ENCODE measurements at places on chromosomes 13 and 19.
A peak's percentile ranks its signal among the peaks of the same experiment; 100 is the strongest.

DNA sequence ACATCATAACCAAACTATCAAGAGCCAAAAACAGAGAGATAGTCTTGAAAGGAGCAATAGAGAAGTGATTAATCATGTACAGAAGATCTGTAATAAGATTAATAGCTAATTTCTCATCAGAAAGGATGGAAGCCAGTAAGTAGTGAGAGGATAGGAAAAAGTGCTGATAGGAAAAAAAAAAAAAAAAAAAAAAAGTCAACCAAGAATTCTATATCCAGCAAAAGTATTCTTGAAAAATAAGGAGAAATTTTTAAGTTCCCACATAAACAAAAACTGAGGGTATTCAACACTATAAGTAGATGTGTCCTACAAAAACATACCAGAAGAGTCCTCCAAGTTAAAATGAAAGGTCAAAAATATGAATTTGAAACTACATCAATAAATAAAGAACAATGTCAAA is 218.7 kb upstream of the GPC6 start:
- no peak for DNase-seq

GRCh38 chr13:20161951-20162300 is 1.1 kb upstream of the GJA3 start:
- no peak for DNase-seq

DNA sequence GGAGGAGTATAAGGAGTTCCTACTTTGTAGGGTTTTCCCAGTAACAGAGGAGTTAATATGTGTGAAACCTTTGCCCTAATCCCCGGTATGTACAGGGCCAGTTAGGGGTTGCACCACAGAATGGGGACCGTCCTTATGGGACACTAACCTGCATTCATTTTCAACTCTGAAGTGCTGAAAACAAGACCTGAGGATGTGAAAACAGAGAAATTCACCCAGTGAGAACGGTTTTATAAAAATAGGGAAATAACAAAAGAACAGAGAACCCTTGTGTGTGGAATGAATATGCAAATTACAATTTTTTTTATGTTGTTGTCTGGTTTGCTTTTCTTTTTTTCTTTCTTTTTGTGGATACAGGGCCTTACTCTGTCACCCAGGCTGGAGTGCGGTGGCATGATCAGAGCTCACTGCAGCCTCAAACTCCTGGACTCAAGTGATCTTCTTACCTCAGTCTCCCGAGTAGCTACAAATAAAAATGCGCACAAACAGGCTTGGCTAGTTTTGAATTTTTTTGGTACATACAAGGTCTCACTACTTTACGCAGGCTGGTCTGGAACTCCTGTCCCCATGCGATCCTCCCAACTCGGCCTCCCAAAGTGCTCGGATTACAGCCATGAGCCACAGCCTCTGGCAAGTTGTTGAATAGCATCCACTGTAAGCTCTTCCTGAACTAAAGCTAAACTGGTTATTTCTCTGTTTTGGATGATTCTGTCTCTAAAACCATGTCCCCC is 10.6 kb downstream of the CLC start:
- DNase-seq = no peak

DNA sequence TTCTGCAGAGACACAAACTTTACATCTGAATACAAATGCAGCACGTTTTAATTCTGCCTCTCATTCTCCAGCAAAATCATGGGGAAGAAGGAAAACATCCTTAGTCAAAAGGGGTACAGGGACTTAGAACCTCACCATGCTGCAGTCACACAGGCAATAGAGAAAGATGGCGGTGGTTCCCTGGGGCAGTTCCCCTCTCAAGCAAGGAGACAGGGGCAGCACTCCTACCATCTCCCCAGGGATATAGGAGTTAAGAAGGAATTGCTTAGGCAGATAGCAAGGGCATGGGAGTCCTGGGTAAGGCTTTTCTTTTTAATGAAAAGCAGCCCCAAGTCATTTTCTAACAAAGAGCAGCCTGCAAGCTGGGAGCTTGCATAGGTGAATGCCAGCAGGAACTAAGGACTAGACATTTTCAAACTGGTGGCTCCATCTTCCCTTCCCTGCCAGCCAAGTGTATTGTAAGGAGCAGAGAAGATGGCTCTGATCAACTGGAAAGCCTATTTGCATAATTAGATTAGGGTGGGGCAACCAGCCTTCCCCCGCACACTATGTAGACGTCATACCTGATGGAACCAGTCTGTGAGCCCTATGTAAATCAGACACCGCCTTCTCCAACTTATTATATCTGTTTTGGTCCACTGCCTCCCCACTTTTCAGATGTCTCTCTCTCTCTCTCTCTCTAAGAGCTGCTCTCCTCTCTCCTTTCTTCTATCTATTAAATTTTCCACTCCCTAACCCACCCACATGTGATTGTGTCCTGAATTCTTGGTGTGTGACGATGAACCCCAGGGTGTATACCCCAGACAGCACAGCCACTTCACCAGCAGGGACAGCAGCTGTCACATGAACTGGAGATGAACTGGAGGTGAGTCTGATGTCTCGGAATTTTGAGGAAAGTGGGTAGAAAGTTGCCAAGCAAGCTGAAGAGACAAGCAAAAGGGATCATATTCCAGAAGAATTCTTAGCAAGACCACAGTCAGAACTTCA is 514.5 kb downstream of the IRS2 start:
- DNase-seq = no peak

DNA sequence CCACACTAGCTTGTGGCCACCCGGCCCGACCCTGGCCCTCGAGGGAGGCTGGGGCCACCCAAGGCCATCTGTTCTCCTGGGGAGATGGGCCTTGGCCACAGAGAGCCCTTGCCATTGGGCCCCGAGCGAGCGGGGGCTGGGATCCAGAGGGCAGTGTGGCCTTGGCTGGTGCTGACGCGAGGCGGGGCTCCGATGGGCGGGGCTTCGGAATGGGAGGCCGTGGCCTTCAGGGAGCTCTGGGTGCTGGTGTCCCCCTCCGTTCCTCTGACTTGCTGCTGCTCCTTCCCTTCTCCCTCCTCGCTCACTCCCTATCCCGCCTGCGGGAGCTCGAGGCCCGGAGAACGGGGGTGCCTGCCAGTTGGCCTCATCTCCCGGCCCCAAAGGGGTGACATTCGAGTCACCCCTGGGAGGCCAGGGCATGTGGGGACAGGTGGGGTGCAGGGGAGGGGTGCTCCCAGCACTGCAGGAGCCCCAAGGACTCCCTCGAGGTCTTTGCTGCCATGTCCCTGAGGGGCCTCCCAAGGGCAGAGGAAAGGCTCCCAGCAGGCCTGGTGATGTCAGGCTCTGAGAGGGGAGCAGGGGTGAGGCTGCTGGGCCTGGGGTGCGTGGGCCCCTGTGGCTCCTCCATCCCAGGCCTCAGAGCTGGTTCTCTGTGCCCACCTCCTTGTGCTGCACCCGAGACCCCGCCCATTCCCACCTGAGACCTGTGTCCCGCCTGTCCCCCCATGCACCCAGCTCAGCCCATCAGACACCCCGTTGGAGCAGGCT is 4.2 kb downstream of the NCLN start:
- DNase-seq = no peak

GRCh38 chr19:1266129-1266915 is 2.8 kb upstream of the CIRBP start:
- peak; percentile 92 for DNase-seq

- DNase-seq = no peak
These were observed 2.9 kb upstream of the ATP11A start for GRCh38 chr13:112686987-112687386.

DNA sequence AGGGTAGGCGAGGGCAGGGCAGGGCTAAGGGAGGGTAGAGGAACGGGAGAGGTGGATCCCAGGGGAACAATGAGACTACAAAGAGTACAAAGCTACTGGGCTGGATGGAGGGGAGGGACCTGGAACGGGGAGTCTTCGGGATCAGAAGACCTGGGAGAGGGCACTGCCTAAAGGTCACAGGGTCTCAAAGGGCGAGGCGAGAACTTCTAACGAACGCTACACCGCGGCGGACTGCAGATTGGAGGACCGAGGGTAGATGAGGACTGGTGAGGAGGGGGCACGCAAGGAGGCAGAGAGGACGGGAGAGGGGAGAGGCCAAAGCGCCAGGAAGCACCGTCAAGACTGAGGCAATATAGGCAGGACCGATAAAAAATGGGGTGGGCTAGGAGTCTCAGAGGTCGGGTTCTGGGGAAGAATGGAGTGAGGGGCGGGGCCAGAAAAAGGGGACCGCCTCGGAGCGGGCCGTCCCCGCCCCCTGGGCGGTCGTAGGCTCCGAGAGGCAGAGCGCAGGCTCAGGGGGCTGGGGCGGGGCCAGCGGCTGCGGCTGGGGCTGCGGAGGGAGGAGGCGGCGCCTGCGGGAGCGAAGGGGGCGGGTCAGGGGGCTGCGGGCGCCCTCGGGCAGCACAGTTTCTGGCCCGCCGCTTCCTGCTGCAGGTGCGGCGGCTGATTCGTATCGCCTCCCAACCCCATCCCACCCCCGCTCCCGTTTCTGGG is 1.3 kb upstream of the KCNC3 start:
- peak; percentile 41 for DNase-seq

- no peak for DNase-seq
These were observed 12.4 kb downstream of the MTRF1 start for GRCh38 chr13:41250993-41251392.

DNA sequence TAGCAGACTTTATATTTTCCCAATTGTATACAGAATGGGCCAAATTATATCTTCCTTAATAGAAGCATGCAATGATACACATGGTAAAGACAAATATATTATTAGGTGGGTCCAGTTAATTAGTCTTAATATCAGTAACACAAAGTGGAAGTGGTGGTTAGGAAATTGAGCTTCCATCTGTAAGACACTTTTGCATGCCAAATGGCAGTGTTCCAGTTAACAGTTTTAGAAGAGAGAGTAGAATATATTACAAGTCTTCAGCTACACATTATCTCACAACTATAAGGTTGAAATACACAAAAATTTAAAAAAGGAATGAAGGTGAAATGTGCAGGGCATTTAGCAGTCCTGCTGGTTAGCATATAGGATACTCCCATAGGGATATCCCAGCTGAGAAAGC is 536.5 kb downstream of the PCDH9 start:
- peak; percentile 48 for DNase-seq

- DNase-seq = peak; percentile 76
These were observed 49.0 kb upstream of the OXGR1 start for GRCh38 chr13:97043302-97043701.

- DNase-seq = no peak
These were observed 4.6 kb downstream of the SAFB start for GRCh38 chr19:5627395-5627904.

- DNase-seq = no peak
These were observed 64.4 kb upstream of the FRY start for GRCh38 chr13:31967155-31967554.

- peak; percentile 95 for DNase-seq
These were observed 6.0 kb downstream of the AP1M2 start for GRCh38 chr19:10580979-10581631.

- DNase-seq = no peak
These were observed 7.9 kb upstream of the MYO16 start for GRCh38 chr13:108621462-108621861.

DNA sequence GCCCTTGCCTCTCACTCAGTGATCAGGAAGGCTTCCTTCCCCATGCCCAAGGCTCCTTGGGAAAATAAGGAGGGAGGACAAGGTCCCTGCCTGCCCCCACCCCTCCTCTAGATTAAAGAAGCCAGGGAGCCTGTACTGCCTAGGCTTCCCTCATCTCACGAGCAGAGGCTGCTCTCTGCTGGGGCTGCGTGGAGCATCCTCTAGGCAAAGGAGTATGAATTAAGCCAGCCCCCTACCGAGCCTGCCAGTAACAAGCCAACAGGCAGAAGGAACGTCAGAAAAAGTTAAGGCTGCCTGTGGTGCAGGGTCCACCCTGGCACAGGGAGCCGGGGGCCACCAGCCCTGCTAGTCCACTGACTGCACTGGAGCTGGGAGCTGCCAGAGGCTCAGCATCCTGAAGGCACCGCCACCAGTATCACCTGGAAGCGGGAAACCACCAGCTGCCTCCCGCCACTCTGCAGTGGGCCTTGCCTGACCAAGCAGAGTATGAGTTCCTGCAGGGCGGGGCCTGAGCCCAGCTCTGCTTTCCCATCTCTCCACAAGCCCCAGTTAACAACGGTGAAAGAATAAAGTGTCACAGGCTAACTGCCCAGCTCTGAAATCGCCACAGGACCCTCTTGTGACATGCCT is 6.8 kb downstream of the NAPA start:
- DNase-seq = no peak

- no peak for DNase-seq
These were observed 987 bp downstream of the PNMA8A start for GRCh38 chr19:46470376-46470775.

DNA sequence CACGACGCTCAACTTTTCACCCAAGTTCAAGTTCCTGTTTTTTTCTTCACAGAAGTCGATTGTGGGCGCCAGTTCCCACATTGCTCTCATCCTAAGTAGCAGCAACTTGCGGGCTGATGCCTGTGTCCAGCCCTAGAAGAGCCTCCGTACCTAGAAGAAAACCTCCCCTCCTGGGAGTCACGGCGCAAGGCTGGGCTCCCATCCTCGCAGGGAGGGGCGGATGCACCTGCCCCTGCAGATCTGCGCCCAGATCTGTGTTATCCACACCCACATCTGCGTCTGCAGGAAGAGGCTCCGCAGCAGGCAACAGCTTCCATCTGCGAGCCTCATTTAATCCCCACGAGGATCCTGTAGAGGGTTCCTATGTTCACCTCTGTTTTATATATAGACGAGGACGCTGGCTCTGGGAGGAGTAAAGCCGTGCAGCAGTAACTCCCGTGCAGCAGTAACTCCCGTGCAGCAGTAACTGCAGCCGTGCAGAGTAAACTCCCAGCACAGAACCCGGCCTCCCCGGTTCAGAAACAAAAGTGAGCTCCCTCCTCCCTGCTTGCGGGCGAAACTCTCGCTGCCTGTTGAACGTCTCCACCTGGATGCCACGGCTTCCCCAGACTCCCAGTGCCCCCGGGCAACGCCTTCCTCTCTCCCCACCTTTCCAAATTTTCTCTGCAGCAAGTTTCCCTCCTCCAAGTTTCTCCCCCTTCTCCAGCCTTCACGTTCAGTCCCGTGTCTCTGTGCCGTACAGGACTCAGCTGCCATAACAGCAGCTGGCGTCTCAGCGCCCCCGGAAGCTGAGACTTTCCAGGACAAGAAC is 23.5 kb upstream of the LAIR1 start:
- DNase-seq = no peak

- DNase-seq = peak; percentile 76
These were observed 99.2 kb downstream of the GNG7 start for GRCh38 chr19:2603334-2603733.

DNA sequence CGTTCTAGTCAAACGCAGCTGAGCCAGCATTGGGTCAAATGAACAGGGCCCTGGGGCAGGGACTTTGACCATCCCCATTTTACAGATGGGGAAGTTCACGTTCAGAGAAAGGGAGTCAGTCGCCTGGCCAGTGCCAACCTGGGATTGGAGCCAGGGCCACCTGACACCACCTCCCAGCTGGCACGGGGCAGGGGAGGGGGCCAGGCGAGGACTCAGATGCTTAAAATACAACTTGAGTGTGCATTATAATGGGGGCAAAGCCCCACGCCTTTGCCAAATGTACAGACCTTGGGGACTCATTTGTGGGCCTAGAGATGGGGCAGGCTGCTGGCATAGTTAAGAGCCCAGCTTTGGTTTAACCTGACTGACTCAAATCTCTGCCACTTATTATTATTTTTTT is 14.6 kb downstream of the PRR12 start:
- no peak for DNase-seq

- DNase-seq = peak; percentile 71
These were observed 4.5 kb downstream of the TPRX2 start for GRCh38 chr19:47863514-47863936.

All from cardiac fibroblast (primary cell).